Activated CD4-positive, alpha-beta memory T cell treated with anti-CD3 and anti-CD28 coated beads for 36 hours (primary cell): ENCODE measurements at places on chromosomes 12 and 14. TPM values are rescaled to one million over a fixed set of nuclear protein-coding genes. Genes with fewer than 3 reads are reported as not detected.

GRCh38 chr14:76101391-76102379 lies 50.0 kb upstream of the GPATCH2L start:
- peaks cover 2% of the 10 kb centered on the region for H3K27me3 ChIP-seq
- no peaks in the 10 kb centered on the region for H3K4me1 ChIP-seq
- H3K27ac ChIP-seq: no peak overlapping the region
- no peak for DNase-seq
- no peaks in the 10 kb centered on the region for H3K36me3 ChIP-seq
- no peak overlapping the region for H3K4me3 ChIP-seq

DNA sequence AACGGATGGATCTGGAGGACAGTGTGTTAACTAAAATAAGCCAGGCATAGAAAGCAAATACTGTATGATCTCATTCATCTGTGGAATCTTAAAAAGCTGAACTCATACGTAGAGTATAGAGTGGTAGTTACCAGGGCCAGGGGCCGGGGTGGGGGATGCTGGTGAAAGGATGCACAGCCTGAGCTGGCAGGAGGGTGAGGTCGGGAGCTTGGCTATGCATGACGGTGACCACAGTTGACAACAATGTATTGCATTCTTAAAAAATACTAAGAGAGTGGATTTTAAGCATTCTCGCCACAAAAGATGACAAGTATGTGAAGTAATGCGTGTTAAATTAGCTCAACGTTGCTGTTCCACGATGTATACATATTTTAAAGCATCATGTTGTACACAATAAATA lies 351.3 kb downstream of the TMEM121 start:
- H3K4me1 ChIP-seq: no peaks in the 10 kb centered on the region
- no peak for DNase-seq
- H3K4me3 ChIP-seq: no peak overlapping the region
- H3K27me3 ChIP-seq: peaks cover 14% of the 10 kb centered on the region
- H3K36me3 ChIP-seq: no peaks in the 10 kb centered on the region
- no peak overlapping the region for H3K27ac ChIP-seq

GRCh38 chr14:92014040-92014439 lies 25.8 kb downstream of the TRIP11 start:
- DNase-seq: no peak
- H3K27ac ChIP-seq: peak overlapping the region; percentile 73
- H3K4me1 ChIP-seq: peaks cover 29% of the 10 kb centered on the region
- H3K27me3 ChIP-seq: no peaks in the 10 kb centered on the region

DNA sequence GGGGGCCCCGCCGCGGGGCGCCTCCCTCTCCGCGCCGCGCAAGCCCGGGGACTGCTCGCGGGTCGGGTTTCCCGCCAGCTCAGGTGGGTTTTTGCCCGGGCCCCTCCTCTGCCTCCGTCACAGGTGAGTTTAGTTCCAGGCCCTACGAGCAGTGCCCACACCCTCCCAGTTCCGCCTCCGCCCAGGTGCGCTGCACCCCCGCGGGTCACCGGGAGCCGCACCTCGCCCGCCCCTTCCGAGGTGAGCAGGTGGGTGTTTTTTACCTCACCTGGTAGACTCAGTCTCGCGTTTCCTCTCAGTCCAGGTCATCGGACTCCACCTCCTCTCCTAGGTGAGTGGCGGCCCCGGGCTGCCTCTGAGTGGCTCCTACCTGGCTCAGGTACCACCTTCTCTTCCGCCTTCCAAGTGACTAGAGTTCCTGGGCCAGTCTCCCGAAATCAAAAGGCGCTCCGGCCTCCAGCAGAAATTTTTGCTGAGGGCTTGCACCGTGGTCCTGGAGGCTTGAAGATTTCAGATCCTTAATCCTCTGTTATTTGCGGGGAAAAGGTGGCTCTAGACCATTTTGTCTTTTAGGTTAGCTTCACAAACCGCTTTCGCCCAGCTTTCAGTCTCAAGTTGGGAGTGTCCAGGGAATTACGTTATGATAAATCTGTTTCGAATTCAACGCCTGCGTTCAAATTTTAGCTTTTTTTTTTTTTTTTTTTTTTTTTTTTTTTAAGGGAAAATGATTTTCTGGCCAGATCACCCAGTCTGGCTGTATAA lies at the start of gene TMEM30B:
TSS of gene TMEM30B (minus strand) at position 153 of the 762 bp plus-strand sequence. CDS start 191 bp downstream, outside the sequence.
- peaks cover 34% of the 10 kb centered on the region for H3K4me1 ChIP-seq
- peak; percentile 39 for DNase-seq
- H3K4me3 ChIP-seq: peak within 1 kb of the TSS; percentile 87
- peak within 1 kb of the TSS; percentile 70 for H3K27ac ChIP-seq
- H3K36me3 ChIP-seq: no peaks in the 10 kb centered on the region
- peaks cover 3% of the 10 kb centered on the region for H3K27me3 ChIP-seq

DNA sequence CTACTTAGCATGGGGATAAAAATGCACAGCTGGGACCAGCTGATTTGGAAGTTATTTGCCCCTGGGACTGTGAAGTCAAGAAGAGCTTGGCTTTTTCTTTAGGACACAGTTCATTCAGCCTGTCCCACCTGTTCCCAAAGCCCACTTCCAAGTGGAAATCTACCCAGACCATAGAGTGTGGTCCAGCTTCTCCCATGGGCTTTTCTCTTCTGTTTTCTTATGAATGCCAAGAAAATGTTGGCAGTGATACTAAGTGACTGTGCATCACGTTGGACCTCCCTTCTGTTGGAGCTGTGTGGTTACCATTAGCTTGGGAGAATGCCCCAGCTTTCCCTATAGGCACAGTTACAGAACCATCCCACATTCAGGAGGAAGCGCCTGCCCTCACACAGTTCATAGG lies 89.4 kb downstream of the NT5DC3 start:
- no peaks in the 10 kb centered on the region for H3K36me3 ChIP-seq
- no peak for DNase-seq
- H3K27ac ChIP-seq: no peak overlapping the region
- H3K27me3 ChIP-seq: peaks cover 3% of the 10 kb centered on the region
- no peaks in the 10 kb centered on the region for H3K4me1 ChIP-seq

- H3K27ac ChIP-seq: no peak overlapping the region
- H3K4me3 ChIP-seq: no peak overlapping the region
- no peaks in the 10 kb centered on the region for H3K4me1 ChIP-seq
- DNase-seq: no peak
Observed at GRCh38 chr14:61217516-61217915, 63.6 kb downstream of the TMEM30B start.

DNA sequence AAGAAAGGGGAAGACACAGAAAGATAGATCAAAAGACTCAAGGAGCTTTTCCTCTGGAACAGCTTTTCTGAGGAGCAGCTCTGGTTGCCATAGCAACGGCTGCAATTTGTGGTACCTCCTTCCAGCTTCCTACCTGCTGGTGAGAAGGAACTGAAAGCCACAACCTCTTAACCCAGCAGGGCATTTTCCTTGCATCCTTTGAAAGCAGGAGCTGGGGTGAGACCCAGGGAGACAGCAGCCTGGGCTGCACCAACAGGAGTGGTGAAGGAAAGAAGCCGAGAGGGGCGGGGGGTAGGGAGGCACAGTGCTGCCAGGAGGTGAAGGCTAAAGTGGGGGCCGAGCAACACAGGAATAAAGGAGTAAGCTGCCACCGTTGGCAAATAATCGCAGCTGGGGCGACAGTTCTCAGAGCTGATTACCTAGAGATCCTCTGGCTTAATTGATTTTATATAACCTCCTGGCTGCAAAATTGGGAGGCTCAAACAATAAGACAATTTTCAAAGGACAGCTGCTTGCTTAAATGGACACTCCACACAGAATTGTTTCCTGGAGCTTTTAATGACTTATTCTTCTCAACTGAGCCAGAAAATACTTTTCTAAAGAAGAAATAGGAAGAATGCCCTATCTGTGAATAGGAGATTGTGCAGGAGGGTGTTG lies 129.4 kb downstream of the RPAP3 start:
- no peak overlapping the region for H3K27ac ChIP-seq
- DNase-seq: no peak
- peaks cover 28% of the 10 kb centered on the region for H3K4me1 ChIP-seq
- no peaks in the 10 kb centered on the region for H3K36me3 ChIP-seq
- no peak overlapping the region for H3K4me3 ChIP-seq
- peaks cover 12% of the 10 kb centered on the region for H3K27me3 ChIP-seq

GRCh38 chr12:5451251-5451650 lies 19.3 kb downstream of the NTF3 start:
- DNase-seq: no peak
- H3K27ac ChIP-seq: no peak overlapping the region
- no peaks in the 10 kb centered on the region for H3K36me3 ChIP-seq
- H3K4me1 ChIP-seq: no peaks in the 10 kb centered on the region
- H3K4me3 ChIP-seq: no peak overlapping the region

DNA sequence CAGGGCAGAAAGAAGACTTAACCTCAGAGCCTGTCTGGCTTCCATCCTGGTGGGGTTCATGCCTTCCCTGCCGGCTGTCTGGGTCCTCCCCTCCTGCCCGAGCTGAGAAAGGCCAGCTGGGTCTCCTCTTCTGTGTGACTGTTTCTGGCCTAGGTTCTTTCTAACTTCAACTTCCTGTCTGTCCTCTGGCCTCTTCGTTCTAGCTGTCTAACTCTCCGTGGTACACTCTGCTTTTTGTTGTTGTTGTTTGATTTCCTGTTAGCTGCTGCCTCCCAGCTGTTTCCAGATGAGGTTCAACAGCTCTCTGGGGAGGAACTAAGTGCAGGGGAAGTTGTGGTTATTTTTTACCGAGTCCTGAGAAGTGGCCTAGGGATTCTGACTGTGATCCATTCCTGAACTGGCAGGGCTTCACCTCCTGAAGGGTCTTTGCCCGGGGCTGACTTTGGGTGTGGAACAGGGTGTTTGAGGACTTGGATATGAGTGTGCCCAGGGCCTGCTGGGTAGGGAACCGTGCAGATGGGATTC lies 3.2 kb downstream of the MLXIP start:
- peak overlapping the region; percentile 61 for H3K4me3 ChIP-seq
- peaks cover 60% of the 10 kb centered on the region for H3K4me1 ChIP-seq
- H3K36me3 ChIP-seq: peaks cover 10% of the 10 kb centered on the region
- DNase-seq: peak; percentile 45

DNA sequence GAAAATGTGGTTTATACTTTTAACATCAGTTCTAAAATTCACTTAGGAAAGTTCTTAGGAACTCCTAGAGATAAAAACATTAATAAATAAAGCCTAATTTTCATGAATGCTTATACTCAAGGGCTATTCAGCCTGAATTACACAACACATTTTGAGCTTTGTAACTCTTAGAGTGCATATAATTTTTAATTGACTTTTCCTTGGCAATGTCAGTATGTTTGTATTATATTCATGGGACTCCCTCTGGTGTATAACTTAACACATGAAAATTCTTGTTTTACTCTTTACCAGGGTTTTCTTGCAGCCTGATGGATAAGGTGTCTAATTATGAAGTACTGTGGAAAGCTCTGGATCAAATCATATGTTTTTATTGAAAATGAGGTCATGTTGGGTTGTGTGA lies 150.6 kb upstream of the HMGA2 start:
- no peaks in the 10 kb centered on the region for H3K36me3 ChIP-seq
- DNase-seq: no peak
- H3K4me1 ChIP-seq: no peaks in the 10 kb centered on the region
- H3K27me3 ChIP-seq: peaks cover 16% of the 10 kb centered on the region
- H3K27ac ChIP-seq: no peak overlapping the region

DNA sequence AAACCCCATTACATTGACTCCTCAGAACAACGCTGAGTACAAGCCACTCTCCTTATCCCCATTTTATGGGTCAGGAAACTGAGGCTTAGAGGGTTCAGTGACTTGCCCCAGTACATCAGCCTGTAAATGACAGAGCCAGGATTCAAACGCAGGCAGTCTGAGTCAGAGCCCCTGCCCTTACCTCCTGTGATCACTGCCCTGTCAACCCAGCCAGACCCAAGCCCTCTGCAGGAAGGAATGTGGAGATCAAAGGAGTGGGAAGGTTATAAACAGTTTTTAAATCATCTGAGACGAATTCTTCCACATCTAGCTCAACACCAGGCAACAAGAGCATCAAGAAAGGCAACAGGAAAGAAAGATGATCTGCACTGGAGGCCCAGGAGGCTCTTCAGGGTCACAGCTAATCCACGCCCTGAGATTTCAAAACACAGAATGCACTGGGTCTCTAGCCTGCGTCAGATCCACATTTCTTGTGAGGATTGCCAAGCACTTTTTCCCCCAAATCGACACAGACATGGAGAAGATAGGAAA lies 38.5 kb downstream of the SPTB start:
- H3K4me1 ChIP-seq: no peaks in the 10 kb centered on the region
- H3K4me3 ChIP-seq: no peak overlapping the region
- H3K27me3 ChIP-seq: peaks cover 23% of the 10 kb centered on the region
- no peak for DNase-seq
- no peak overlapping the region for H3K27ac ChIP-seq
- no peaks in the 10 kb centered on the region for H3K36me3 ChIP-seq

- H3K4me3 ChIP-seq: no peak overlapping the region
- H3K27me3 ChIP-seq: no peaks in the 10 kb centered on the region
- DNase-seq: peak; percentile 14
Observed at GRCh38 chr12:116325336-116325664, 47.8 kb upstream of the MED13L start.

DNA sequence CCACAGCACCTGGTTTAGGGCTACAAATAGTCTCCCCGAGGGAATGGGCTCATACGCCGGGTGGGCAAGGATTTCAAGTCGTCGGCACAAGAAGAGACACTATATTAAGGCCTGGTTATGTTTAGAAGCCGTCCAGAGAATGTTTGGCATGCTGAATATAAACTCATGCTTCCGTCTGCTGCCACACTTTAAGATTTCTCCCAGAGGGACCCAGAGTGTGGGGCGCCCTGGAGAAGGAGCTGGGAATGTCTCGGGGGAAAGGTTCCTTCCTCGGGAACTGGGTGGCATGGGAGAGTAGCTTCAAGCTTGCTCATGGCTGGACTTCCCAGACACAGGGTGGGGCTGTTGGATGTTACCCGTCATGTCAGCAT lies 295.7 kb downstream of the CACNA1C start:
- no peak for DNase-seq
- no peaks in the 10 kb centered on the region for H3K4me1 ChIP-seq
- H3K4me3 ChIP-seq: no peak overlapping the region
- peaks cover 12% of the 10 kb centered on the region for H3K27me3 ChIP-seq
- H3K36me3 ChIP-seq: no peaks in the 10 kb centered on the region
- no peak overlapping the region for H3K27ac ChIP-seq

- H3K36me3 ChIP-seq: peaks cover 8% of the 10 kb centered on the region
- H3K4me1 ChIP-seq: peaks cover 3% of the 10 kb centered on the region
Observed at GRCh38 chr14:103361867-103362266, 23.3 kb upstream of the MARK3 start.

DNA sequence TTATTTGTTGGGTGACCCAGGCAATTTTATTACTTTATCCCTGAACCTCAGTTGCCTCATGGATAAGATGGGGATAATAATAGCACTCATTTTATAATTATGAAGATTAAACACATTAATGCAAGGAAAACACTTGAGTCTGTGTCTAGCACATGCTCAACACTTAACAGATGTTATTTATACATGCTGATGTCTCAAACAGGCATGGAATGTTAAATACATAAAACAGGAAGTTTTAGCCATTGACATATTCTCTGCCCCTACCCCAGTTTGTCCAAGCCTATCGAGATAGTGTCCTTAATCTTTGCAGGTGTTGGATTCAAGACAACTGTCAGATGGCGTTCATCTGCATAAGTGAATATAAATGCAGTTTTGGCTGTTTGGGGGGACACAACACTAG lies 109.8 kb downstream of the SCAF11 start:
- no peak for DNase-seq
- H3K36me3 ChIP-seq: peaks cover 49% of the 10 kb centered on the region
- no peaks in the 10 kb centered on the region for H3K27me3 ChIP-seq
- H3K4me3 ChIP-seq: no peak overlapping the region
- H3K4me1 ChIP-seq: peaks cover 32% of the 10 kb centered on the region

GRCh38 chr14:90426663-90427062 lies 29.8 kb downstream of the CALM1 start:
- DNase-seq: no peak
- H3K27me3 ChIP-seq: no peaks in the 10 kb centered on the region
- H3K4me3 ChIP-seq: no peak overlapping the region

Gene ASB2
- total RNA-seq: 44.6 TPM

Gene CCDC38
- not detected for total RNA-seq
